ENCODE measurements at places on chromosomes 6 and 20. TPM values are rescaled to one million over a fixed set of nuclear protein-coding genes. Genes with fewer than 3 reads are reported as not detected.

Gene GRM1
- not detected for total RNA-seq

Gene MAS1
- not detected for total RNA-seq

Gene SPATA25
- 0.90 TPM for total RNA-seq

Gene RAB22A
- 18.3 TPM for total RNA-seq

Gene GPX5
- total RNA-seq: not detected

Gene SMOC2
- total RNA-seq: 0.90 TPM

Gene RGS19
- 6.1 TPM for total RNA-seq

DNA sequence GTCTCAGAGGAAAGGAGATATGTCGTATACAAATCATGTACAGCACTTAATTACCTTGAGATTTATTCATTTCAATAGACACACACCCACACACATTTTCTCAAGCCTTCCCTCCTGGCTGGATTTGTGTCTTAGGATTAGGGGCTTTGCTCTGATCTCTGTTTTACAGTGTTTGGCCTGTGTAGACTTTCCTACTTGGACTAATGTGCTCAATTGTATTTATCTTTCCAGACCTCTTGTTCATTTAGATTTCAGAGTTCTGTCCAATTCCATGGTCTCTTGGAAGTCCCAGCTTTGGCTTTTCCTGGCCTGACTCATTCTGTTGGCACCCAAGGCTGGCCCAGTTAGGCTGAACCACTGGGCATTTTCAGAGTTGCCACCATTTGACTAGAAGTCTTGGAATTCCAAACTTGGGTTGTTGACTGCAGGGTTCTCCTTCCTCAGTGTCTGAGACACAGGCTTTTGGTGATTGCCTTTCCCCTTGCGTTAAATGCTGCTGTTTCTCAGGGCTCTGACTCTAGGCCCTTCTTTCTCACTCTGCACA, 8.9 kb upstream of the RFPL4B start:
- DNase-seq: no peak

- peak; percentile 97 for DNase-seq
Observed at GRCh38 chr20:23225407-23226060, 125.1 kb upstream of the NXT1 start.

- DNase-seq: no peak
Observed at GRCh38 chr6:109053336-109053735, 41.3 kb downstream of the SESN1 start.

- peak; percentile 82 for DNase-seq
Observed at GRCh38 chr6:139568956-139569538, 194.6 kb upstream of the CITED2 start.

DNA sequence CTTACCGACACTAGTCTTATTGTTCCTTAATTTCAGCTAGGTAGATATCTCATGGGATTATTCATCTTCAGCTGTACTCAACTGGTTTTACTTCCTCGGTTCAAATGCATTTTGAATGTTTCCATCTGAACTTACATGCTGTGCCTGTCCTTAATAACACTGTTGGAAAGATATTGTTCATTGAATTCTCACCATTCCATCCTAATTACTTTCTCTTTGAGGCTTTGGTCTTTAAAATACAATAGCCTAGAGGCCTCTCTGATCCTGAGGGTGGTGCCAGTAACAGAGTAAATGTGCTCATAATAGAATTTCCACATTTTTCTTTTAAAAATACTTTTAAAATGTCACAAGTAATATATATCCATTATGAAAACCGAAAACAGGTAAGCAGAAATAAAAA, 54.0 kb downstream of the IL20RA start:
- no peak for DNase-seq

Measured in bronchial epithelial cell (primary cell).